ENCODE measurements at places on chromosomes 12 and 14. TPM values are rescaled to one million over a fixed set of nuclear protein-coding genes. Genes with fewer than 3 reads are reported as not detected.

- DNase-seq: no peak
Observed at GRCh38 chr12:131046813-131047788, 93.4 kb downstream of the ADGRD1 start.

- no peak for DNase-seq
Observed at GRCh38 chr14:89393222-89393745, 23.7 kb downstream of the FOXN3 start.

The FOXN4 gene
- 0.82 TPM for polyA plus RNA-seq

DNA sequence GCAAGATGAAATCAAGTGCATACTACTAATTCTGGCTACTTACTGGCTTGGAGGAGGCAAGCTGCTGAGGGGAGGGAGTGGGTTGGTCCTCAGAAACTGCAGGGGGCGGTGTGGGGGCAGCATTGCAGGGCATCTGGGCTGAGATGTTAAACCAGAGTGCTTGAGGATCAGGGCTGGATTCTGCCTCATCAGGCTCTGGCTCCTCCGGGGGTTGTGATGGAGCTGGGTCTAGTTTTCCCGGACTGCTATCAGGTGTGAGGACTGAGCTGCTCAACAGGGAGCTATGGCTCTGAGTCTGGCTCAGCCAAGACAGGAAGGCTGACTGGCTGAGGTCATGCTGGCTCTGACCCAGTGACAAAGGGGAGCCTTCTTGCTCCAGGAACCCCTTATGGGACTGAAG, 28.6 kb downstream of the BAZ2A start:
- DNase-seq: no peak

The HVCN1 gene
- polyA plus RNA-seq: 4.7 TPM

DNA sequence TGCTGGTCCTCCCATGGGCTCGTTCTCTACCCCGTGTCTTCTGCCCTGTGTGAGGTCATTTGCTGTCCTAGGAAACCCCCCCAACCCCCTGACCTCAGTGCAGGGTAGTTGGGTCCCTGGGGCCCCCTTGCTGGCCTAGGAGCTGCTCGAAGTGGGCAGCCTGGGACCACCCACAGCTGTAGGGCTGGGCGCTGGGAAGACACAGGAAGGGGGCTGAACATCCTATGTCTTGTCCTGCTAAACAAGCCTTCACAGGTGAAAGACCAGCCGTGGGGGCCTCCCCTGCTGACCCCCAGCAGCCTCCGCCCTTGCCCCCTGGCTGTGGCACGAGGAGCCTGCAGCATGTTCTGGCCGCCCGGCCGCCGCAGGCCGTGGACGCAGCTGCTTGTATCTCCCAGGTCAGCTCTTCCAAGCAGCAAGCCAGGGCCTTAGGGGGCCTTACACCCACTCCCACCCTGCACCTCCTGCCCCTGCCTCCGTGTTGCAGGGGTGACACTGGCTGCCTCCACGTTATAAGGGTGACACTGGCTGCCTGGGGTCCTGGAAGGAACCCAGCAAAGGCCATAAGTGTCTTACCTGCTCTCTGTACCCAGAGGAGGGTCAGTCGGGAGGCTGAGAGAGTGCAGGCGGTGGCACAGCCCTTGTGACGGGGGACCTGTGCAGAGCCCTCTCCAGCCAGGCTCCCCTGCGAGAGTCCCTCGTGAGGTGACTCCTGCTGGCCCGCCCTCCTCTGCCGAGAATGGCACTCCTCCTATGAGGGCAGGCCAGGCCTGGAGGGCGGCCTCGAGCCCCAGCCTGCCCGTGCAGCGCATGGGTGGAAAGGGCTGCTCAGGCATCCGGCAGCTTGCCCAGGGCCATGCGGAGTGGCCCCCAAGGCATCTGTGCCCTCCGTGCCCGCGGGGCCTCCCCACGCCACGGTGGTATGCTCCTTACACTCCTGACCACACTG, 11.5 kb upstream of the TEX22 start:
- DNase-seq: peak; percentile 70

DNA sequence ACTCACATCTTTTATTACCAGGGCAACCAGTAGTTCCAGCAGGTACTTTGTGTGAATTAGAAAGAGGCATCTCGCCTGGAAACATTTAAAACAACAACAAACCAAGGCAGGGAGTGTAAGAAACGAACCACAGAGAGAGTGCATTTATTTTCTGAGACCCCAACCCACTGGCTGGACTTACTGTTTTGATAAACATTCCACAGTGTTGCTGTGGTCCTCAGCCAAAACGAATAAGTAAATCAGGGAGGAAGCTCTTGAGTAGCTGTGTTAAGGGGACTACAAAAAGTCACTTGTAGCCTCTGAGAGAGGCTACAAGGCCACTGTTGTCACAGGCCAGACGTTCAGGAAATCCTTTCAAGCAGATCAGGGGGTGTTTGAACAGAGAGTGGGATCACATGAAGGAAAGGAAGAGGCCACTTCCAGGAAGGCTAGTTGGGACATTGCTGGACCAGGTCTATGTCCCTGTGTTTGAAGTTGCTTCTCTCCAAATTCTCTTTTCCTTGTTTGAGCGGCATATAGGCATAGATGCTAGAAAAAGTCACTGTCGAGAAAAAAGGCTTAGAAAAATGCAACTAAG, 33.8 kb downstream of the DMAC2L start:
- no peak for DNase-seq
